ENCODE measurements at places on chromosomes 3 and 15.

- no peak for DNase-seq
Observed at GRCh38 chr3:117846238-117846637, 1136.7 kb downstream of the TUSC7 start.

- no peak for DNase-seq
Observed at GRCh38 chr3:12884186-12884680, 42.9 kb upstream of the RPL32 start.

DNA sequence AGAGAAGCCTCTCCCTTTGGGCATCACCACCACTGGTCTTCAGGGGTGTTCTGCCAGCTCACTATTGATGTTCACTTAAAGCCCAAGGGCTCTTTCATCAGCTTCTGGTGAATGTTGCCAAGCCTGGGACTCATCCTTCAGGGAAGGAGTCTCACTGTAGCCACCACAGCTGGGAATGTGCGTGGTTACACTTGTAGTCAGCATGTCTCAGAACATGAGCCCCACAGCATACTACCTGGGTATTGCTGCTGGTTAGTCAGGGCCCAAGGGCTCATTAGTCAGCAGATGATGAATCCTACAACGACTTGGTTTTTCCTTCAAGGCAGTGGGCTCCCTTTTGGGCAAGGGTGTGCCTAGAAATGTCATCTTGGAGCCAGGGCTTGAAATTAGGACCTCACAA is 412.9 kb downstream of the VGLL3 start:
- no peak for DNase-seq

GRCh38 chr15:92000709-92001108 is 147.2 kb downstream of the SLCO3A1 start:
- no peak for DNase-seq

DNA sequence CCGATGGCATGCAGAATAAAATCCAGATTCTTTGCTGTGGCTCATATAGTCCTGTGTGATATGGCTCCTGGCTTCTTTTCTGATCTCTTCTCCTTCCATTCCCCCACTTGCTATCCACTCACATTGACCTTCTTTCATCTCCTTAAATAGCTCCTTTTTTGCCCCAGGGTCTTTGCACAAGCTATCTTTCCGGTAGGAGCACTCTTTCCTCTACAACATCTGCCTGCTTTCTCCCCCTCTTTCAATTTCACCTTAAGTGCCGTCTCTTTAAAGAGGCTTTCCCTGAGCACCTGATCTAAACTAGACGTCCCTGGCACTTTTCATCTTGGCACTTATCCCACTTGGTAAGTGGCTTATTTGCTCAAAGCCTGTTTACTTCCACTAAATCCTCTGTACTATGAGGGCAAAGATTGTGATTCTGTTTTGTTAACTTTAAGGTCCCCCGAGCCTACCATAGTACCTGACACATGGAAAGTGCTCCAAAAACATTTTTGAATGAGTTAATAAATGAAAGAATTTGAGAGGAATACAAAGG is 323.3 kb upstream of the TLE3 start:
- no peak for DNase-seq

- DNase-seq: no peak
Observed at GRCh38 chr15:64754663-64755426, 20.5 kb downstream of the RBPMS2 start.

DNA sequence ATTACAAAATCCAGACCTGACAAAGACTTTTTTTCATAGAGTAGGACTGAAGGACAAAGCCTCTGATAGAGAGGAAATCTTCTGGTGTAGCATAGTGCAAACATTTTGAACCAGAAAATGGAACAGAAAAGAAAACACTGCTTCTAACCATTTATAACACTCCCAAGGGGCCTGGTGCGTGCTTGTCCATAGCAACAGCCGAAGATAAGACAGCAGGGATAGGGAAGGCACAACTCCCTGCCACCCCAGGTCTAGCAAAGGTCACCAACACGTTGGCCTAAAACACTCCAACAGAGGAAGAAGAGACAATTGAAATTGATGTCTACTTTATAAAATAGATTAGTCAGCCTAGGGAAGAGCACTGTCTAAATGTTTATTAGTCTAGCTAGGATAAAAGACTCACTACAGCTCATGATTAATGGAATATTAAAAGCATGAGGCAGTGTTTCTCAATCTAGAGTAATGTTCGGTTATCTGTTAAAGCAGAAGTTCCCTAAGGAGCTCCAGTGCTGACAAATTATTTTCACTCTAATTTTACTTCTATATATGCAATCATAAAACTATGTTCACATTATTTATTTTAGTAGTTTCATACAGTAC is 145.2 kb downstream of the P3H2 start:
- no peak for DNase-seq

GRCh38 chr15:78927077-78927790 is 17.6 kb downstream of the CTSH start:
- no peak for DNase-seq

DNA sequence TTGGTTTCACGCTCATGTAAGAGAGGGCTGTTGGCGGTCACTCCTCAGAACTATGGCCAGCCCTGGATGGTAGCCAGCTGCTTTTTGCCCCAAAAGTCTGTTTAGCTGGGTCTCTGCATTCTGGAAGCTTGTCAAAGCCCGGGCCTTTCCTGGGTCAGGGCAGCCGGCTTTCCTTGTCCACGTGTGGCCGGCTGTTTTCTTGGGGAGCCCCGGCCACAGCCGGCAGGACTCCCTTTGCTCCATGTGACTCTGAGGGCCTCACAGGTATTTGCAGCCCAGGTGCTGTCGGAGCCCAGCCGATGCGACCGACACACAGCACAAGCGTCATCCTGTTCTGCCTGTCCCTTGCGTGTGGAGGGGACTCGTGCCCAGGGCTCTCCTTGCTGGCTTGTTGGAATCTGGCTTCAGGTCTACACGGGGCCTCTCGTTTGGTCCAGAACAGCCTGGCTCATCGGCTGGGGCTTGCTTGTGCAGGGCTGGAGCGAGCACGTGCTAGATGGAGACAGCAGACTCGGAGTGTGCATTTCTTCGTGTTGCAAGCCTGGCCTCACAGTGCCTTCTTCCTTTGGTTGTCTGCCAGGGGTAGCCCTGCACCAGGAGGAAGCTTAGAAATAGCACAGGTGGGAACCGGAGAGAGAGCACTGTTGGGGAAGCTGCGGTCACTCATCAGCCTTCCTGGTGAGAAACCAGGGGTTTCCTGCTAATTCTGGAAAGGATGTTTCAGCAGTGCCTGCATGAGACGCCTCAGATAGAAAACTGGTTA is 51.5 kb downstream of the PGPEP1L start:
- DNase-seq: no peak

DNA sequence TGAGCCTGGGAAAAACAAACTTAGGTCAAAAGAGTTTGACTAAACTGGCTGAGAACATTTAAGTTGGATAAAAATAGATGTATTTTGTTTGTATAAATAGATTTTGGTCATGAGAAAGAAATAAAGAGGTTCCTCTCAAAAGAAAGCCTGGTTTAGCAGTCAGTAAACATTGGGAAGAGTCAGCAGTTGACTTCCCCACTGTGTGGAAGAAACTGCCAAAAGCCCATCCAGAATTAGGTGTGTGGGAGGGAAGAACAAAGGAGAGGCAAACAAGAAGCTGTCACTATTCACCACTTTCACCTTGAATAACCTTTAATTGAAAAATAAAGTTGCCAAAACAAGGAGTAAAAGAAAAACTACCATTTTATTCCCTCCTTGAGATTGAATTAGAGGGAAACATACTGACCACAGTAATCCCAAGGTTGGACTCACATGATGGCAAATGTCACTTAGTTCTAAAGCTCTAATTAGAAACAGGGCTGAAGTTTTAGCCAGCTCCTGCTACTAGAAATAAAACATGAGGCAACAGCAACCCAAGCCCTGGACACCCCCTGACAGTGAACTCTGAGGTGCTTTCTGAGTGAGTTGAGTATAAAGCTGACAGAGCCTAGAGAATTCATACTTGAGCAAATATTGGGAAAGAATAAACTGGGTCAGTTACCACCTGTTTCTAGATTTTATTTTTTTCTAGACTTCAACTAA is 139.3 kb downstream of the SERPINI1 start:
- DNase-seq: no peak

DNA sequence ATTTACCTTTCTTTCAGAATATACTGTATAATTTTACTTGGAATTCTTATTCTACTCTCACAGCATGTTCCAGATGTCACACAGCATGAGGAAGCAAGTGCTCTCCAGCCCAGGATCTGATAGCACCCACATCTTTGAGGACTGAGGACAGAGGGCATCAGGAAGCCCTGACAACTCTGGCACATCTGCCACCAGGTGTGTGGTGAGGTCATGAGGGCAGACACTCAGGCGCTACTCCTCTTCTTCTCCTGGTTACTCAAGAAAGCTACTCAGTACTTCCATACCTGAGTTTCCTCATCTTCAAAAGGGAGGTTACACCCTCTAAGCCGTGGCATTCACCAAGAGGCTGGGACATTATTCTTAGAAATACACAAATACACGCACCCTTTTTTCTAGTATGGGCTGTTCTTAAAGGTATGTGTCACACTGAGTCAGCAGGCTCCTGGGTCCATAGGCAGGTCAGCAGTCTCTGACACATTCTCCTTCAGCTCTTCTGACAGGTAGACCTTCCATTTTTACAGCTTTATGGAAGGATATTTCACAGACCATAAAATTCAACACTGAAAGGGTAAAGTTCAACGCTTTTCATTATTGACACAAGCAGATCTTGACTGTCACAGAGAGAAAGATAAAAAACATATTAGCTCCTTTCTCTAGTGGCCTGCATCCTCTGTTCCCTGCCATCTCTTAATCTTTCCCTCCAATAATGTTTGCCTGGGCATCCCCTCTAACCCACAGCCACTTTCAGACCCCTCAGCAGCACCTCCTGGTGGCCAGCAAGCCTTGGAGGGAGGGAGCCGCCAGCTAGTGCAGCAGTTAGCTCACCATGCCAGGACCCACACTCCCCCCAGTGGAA is 103.2 kb upstream of the TJP1 start:
- DNase-seq: peak; percentile 23

DNA sequence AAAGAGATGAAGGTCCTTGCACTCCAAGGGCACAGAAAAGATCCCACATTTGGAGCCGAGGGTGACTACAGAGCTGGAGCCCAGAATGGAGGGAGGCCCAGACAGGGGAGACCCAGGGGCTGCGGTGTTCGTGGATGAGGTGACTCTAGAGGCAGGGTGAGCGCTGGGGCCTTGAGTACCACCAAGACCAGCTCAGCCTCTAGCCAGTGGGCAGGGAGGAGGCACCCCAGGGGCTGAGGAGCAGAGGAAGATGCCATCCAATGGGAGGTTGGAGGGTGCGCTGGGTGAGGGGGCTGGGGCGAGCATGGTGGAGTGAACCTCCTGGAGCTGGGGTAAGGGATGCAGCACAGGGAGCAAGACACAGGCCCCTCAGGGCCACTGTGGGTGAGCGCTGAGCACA is 13.3 kb downstream of the RRP9 start:
- no peak for DNase-seq

DNA sequence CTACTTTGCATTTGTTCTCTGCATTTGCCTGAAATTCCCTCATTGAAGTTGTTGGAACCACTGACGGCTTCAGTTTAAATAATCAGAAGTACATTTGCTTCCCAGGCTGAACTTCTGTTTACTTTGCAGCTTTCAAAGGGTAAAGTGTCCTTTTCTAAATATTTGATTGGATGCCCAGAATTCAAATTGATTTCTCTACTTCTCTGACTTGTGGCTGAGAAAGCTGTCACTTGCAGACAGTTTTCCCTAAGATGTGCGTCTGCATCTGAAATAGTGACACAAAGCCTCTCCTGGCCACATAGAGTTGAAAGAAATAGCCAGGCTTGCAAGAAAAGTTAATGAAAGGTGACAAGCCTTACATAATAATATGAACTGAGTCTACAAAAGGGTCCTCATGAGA is 299.6 kb downstream of the THSD4 start:
- DNase-seq: no peak

GRCh38 chr3:149670742-149671492 is 13.1 kb upstream of the WWTR1 start:
- no peak for DNase-seq

DNA sequence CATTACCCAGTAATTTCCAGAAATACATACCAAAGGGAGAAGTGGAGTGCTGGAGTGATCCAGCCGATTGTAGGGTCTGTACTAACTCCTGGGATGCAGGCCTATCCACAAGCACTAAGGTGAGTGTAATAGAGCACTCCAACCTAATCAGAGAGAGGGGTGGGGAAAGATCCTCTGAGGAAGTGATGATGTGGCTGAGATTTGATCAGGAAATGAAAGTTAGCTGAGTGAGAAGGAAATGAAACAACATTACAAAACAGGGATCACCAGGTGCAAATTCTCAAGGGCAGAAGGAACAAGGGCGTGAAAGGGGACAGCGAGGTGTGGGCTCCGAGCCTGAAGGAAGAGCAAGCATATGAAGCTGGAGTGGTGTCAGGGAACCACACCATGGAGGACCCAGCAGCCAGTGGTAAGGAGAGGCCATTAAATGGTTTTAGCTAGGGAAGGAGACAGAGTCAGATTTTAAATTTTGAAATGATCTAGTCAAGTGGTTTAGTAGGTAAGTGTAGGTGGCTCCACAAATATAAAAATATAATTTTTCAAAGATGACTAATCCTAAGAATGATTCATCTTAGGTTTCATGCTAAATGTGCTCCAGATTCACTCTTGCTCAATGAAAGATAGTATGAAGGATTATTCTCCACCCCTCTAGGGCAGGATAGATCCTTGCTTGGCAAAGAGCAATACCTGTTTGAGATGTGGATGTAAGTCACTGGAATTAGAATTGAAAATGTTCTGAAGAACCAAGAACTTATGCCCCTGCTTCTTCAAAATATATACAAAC is 348.7 kb downstream of the TBL1XR1 start:
- no peak for DNase-seq

DNA sequence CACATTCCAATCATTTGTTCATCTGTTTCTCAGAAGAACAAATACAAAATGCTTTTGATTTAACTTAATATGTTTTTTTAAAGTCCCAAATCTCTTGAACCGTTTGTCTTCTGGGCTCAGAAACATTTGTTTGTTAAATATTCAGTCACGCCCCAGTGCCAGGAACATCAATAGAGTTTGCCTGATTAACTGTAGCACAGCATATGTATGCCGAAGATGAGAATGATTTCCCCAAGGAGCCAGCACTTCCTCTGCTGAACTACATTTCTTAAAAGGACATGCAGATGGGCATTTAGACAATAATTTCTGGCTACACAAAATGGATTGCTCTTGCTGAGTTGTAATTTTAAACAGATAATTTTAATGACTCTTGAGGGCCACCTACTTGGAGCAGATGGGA is 191.6 kb upstream of the FAM3D start:
- DNase-seq: no peak

- no peak for DNase-seq
Observed at GRCh38 chr15:63349156-63349555, 32.5 kb downstream of the CA12 start.

GRCh38 chr15:52559022-52559421 is 9.8 kb downstream of the ARPP19 start:
- DNase-seq: no peak

GRCh38 chr15:49674370-49674769 is 53.5 kb downstream of the DTWD1 start:
- DNase-seq: no peak

DNA sequence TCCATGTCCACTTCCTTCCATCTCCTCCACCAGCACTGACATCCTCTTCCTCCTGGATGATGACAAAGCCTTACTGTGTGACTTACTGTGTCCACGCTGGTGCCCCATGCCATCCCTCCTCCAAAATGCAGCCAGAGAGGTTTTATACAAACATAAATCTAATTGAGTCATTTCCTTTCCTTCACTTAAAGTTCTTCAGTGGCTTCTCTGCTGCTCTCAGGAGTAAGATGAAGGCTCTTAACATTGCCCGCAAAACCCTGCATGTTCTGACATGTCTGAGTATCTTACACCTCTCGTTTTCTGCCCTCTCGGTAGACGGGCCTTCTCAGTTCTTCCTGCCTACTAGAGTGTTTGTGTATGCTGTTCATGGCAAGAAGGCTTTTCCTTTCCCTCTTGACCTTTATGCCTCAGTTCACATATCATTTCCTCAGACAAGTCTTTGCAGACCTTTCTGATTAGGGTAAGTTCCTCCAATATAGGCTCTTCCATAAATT is 175.5 kb downstream of the CFAP20DC start:
- DNase-seq: no peak

All from activated CD4-positive, alpha-beta T cell treated with anti-CD3 and anti-CD28 coated beads, Interleukin-2, amount 50 U/mL, for 1 hour (primary cell).